ENCODE measurements at places on chromosomes 3 and 15.
A peak's percentile ranks its signal among the peaks of the same experiment; 100 is the strongest.

DNA sequence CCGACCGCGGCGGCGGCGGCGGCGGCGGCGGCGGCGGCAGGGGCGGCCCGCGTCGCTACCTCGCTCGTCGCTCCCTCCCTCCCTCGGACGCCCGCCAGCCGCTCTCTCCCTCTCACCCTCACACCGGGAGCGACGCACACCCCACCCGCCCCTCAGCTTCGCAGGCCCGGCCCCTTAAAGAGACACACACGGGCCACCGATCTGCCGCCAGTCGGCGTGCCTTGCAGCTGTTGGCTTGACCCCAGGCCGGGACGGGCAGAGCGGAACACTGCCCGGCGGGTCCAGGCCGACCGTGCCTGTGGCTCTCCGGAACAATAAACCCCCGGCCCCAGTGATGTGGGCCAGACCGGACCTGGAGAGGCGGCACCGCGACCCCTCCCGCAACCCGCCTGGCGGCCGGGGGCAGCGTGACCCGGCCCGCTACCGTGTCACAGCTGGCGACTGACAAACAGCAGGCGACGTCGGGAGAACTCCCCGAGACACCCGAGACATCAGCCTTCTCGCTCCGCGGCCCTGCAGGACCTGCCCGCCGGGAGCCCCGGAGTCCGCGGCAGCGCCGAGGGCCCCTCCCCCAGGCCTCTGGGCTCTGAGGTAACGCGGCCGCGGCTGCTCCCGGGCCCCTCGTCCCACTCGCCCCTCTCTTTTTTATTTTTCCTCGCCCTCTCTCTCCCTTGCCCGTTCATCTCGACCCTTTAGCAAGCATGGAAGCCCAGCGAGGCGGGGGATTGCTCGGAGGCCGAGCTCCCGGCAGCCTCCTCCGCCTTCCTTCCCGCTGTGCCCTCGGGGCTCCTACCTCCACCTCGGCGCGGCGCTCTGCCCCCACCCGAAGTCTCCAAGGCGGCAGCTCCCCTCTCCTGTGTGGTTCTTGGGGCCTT is at the start of gene SETD2:
SETD2 (minus strand) TSS at position 107 of the 875 bp plus-strand sequence. CDS start 189 bp downstream, outside the sequence.
- peak; percentile 89 for DNase-seq

- no peak for DNase-seq
Measured at GRCh38 chr3:184596886-184597575, 35.4 kb downstream of the EPHB3 start.

DNA sequence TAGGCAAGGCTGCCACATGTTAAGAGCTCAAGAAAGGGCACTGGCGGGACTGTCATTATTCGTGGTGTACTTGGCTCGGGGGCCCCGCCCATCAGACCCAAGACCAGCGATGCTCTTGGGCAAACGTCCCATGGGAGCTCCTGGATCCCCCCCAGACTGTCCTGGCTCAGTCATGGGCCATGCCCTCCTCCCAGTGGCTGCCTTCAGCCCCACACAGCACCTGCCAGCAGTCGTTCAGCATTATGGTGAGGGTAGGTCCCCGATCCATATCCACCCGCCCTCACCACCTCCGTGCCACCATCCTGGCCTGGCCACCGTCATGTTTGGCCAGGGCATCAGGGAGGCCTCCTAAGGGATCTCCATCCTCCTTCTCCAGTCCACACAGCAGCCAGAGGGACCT is 51.4 kb upstream of the IQSEC1 start:
- no peak for DNase-seq

GRCh38 chr3:16221990-16222389 is 42.8 kb downstream of the DPH3 start:
- DNase-seq, result no peak

DNA sequence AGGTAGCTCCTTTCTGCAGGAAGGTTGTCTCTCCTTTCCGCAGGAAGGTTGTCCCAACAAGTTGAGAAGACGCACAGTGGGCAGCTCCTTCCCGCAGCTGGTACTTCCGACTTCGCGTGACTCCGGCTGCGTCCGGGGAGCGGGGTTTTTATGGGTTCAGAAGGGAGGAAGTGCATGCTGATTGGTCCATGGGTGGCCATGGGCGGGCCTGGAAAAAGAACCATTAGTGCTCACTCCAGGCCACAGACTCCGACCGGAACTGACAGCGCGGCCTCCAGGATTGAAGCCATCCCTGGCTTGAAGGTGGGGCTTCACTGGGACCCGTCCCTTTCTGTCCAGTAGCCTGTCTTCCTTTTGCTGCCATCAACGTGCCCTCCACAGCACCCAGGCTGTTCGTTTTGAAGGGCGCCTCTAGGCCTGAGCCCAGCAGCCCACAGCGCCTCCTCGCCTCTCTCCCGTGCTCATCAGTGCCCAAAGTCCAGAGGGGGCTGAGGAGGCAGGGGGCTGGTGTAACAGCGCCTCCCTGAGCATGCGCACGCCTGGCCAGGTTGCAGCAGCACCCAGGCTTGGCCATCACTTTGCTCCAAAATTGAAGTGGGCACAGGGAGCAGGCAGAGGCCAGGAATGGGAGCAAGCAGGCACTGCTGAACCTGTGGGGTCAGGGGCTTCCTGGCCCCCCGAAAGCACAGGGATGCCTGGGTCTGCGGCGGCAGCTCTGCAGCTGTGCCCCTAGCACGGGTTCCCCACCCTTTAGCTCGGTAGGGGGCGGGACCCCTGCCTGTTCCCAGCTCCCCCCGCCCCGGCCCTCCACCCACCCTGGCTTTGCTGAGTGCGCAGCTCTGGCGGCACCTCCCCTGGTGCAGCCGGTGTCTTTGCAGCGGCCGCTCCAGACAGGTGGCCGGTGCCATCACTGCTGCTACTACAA is 330.6 kb upstream of the MCTP2 start:
- no peak for DNase-seq

GRCh38 chr3:170680593-170680992 is 94.7 kb upstream of the SLC7A14 start:
- DNase-seq, result no peak

All from activated CD4-positive, alpha-beta T cell treated with anti-CD3 and anti-CD28 coated beads, Interleukin-2, amount 10 ng/mL, durations not matched to agents 7 days and 5 days (primary cell).